Sciatic nerve (tissue), 2 donors: ENCODE measurements at places on chromosomes 16 and 17.

GRCh38 chr17:57593739-57594462, 151.2 kb downstream of the CCDC182 start:
- DNase-seq, result no peak

DNA sequence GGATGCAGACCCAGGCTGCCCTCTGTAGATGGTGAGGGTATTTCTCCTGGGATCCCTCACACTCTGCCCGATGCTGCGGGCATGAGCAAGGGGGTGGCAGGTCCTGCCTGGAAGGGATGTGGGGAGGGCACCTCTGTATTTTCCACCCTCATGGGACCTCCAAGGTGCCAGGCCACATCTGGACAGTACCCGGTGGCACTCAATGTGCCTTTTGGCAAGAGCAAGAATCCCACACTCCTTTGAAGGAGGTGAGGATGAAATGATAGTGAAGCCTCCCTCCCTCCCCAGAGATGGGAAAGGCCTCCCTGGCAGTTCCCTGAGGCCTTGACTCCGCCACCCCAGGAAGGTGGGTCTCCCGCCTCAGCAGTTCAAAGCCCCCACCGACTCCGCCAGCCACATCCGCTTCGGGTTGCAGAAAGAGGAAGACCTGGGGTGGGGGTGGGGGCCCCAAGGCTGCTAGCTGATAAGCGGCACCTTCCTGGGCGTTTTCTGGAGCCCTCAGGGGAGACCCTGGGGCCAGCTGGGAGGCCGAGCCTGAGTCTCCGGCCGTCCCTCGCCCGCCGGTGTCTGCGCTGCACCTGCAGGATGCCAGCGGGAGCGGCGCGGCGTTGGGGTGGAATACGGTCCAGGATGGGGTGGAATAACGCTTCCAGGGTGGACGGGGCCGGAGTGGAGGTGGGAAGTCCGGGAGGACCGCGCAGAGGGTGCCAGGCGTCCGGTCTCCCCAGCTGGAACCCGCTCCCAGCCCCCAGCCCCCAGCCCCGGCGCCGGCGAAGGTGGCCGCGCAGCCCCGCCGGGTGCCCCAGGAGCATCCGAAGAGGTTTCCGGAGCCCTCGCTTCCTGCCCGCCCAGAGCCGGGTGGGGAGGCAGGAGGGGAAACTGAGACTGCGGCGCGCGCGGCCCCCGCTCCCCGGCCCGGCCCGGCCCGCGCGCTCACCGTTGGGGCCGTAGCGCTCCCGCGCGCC, 718 bp downstream of the ATP2A3 start:
- no peak for DNase-seq

GRCh38 chr16:24118126-24118821, 137.9 kb upstream of the CACNG3 start:
- DNase-seq, result no peak

- DNase-seq, result no peak
Observed at GRCh38 chr17:67202503-67202902, 42.5 kb downstream of the HELZ start.

DNA sequence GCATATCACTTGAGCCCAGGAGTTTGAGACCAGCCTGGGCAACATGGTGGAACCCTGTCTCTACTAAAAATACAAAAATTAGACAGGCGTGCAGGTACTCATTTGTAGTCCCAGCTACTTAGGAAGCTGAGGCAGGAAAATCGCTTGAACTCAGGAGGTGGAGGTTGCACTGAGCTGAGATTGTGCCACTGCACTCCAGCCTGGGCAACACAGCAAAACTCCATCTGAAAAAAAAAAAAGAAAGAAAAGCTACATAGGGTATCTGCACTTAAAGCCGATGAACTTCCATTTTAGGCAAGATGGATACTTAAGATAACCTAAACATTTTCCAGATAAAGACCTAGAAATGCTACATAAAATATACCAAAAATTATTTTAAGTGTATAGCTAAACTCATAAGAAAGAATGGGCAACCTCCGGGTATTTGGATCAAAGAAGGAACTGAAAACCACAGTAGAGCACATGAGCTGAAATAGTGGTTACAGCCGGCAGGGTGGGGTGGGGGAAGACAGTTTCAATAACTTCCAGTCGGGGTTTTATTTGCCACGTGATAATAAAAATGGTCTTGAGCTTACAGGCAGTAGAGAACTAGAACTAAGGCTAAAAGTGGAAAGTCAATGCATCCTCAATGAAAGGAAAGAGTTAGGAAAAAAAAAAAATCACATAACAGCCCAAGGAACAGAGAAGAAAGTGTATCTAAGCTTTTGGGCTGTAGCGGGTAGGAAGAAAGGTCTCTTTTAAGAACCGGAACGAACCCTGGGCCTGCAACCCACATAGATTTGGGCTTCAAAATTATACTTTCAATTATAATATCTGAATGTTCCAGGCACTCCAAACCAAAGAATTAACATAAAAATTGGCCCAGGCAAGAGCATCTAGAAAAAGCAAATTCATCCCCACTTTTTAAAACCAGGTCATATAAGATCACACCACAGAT, 53.1 kb downstream of the CFDP1 start:
- DNase-seq, result no peak

DNA sequence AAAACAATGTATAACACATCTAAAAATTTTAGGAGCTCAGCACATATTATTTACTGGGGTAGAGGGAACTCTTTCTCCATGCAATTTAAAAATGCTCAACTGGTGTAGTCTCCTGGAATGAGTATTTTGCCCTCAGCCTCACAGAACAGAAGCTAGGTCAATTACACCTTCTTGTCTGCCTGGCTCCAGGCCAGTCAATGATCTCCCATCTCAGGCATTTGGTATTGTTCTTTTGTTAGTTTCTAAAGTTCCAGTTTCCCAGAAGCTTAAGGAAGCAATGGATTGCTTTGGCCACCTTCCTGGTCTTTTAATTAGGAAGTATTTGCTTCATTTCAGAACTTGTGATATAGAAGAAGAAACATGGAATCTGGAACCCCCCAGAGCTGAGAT, 360.3 kb upstream of the ASIC2 start:
- no peak for DNase-seq

DNA sequence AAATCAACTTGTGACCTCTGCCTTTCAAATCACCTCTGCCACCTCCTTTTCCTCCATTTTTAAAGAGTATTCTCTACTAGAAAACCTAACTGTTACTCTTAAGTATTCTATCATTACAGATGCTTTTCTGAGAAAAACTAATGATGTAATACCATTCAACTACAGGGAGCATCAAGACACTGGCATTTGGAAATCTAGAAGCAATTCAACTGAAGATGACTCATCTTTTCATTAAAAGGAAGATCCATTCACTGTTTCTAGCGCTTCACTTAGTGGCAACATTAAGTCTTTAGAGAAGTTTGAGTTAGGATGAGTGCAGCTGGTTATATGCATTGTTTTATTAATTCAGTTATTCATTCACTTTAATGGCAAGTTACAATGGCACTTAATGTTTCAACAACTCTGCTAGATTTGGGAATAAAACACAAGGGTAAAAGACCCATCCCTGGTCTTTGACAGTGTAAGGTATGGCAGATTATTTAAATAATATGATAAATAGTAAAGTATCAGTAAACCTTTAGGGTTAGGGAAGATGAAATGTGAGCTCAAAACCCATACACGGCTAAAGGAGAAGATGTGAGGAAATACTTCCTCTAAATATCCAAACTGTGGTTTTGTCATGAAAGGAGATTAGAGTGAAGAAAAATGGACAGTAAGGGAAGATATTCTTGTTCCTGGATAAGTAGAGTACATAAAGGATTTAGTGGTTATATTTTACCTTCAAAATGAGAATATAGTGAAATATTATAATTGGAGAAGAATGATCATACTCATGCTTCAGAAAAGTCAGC, 61.7 kb downstream of the KCNJ2 start:
- no peak for DNase-seq

GRCh38 chr16:82197540-82198240, 27.7 kb upstream of the MPHOSPH6 start:
- no peak for DNase-seq

- no peak for DNase-seq
Observed at GRCh38 chr16:71479420-71479819, 9.7 kb downstream of the ZNF19 start.

- no peak for DNase-seq
Observed at GRCh38 chr16:3356118-3356517, 429 bp downstream of the OR2C1 start.

DNA sequence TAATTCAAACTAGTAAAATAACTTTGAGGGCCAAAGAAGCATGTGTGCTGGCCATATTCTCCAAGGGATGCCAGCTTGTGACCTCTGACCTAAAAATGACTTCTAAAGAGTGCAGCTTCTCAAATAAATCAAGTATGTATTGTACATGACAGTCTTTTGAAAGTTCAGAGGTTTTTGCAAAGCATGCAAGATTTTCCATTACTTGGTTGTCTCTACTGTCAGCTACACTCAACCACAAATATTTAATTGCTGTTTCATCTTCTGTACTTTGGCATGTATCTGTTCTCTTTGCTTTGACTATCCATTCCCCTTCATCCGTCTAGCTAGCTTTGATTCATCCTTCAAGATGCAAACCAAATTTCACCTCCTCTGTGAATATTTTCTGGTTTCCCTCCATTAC, 121.9 kb upstream of the HS3ST2 start:
- no peak for DNase-seq

DNA sequence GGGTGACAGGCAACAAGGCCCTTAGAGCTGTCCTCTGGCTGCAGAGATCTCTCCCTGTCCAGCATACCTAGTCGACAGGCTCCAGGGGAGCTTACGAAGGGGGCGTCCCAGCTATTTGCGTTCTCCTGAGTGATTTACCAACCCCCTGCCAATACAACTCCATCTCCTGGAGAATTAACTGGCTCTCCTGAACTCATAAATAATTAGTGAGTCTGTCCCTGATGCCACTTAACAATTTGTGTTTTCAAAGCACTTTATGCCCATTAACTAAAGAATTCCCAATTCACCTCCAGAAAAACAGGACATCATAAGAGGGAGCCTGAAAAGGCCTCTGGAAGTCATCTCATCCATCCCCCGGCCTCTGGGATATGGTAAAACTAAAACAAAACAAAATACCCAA, 26.7 kb downstream of the SDK2 start:
- DNase-seq, result no peak

- no peak for DNase-seq
Observed at GRCh38 chr17:78284146-78284545, 52.7 kb downstream of the TMEM235 start.

DNA sequence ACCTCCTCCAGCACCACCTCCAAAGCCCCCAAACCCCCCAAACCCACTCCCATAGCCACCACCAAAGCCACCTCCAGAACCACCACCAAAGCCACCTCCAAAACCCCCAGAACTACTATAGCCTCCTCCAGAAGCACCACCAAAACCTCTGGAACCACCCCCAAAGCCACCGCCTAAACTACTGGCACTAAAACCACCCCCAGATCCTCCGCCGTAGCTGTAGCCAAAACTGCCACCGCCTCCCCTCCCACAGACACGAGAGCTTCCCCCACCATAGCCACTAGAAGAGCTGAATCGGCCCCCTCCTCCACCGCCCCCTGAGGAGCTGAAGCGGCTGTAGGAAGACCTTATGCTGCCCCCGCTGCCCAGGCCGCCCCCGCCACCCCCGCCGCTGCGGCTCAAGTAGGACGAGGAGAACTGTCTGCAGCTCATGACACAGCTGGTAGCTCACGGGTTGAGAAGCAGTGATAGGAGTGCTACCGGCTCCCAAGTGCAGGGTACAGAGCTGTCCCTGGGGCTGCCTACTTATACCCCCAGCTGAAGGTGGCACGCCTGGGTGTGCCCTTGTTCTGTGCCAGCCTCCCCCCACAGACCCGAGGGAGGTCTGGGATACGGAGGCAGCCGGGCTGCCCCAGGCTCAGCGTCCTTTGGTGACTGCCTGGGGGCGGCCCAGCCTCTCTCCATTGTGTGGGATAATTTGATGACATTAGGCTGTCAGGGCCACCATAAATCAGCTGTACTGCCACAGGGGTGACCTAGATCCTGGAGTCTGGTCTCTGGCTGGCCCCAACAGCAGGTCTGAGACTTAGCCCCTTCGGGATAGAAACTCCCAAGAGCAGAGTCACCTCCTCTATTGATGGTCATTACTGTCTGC, at the start of gene KRT9:
TSS of gene KRT9 (minus strand) at position 499 of the 874 bp plus-strand sequence. CDS start at position 432, 67 bp downstream.
- no peak for DNase-seq

DNA sequence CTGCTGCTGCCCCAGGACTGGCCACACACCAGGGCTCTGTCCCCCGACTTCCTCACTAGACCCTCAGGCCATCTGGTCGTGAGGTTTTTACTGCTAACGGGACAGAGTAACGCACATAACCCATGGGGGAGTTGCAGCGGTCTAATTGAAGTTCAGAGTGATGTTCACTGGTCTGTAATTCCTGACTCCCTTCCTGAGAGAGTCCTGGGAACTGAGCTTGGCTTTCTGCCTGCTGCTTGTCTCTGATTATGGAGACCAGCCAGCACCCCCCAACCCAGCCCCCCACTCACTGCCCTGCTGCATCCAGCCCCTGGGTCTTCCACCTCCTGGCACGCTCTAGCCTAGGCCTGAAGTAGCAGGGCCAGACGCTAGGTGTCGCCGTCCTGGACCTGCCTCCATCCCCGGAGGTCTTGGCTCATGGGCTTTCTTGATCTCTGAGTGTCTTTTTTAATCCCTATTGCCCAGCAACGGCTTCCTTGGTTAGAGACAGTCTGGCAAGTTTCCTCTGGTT, 192.9 kb downstream of the CCDC182 start:
- DNase-seq, result no peak

GRCh38 chr17:53724726-53725125, 98.0 kb upstream of the KIF2B start:
- DNase-seq, result no peak

DNA sequence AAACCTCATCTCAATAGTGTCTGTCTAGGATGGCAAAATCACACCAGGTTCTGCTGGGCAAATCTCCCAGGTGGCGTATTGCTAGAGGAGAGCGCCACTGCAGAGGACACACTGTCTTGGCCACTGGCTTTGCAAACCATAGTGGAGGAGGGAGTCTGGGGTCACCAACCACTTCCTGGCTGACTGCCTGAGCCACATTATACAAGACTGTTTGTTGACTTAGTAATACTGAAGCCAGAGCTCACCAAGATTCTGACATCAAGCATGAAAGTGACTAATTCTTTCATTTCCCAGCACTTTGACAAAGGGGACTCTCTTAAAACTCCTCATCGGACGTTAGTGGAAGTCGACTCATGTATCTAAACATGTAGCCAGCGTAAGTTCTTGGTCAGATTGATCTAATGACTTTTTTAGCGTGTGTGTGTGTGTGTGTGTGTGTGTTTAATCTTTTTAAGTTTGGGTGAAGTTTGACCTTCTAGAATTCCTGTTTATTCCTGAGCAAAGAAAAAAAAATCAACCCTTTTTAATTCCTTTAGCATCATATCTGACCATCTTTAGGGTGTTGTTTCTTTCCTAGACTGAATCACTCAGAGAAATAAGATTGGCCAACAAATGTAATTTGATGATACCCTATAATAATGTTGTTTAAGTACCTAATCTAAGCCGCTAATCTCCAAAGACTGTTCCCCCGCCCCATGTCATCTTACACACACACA, 13.7 kb downstream of the PITPNC1 start:
- DNase-seq, result no peak

- DNase-seq, result no peak
Observed at GRCh38 chr17:65537845-65538674, 23.4 kb downstream of the AXIN2 start.

GRCh38 chr16:3618769-3619141, 7.3 kb upstream of the SLX4 start:
- DNase-seq, result no peak
